ENCODE measurements at places on chromosomes 3 and 15.

DNA sequence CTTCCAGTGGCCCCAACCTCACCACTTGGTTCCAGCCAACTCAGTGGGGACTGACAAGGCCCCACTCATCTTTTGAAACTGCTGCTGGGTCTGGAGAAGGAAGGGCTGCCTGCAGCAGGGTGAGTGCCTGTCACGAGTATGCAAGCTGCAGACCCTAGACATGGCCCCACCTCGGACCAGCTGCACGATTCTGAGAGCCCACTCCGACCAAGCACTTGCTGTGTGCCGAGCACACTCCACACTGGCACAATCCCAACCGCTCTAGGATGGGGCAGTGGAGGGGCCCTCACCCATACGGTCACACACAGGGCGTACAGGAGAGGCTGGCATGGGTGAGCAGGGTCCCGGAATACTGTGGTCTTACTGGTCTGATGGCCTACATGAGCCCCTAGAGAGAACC, 8.0 kb upstream of the PLXND1 start:
- DNase-seq = no peak

DNA sequence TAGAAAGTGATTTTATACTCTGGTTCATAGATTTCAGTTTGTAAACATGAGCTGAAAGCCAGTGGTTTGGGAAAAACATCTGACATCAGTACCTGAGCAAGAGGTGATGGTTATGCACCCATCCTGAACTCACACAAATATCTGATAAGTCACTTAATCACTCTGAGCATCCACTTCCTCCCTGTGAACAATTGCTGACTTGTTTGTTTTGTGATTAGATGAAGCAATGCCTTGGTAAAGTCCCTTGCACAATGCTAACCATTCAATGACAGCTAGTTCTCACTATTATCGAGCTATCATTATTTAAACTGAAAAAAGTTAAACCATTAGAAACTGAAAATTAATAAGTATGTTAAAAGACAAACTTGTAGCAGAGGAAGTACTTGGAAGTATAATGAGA, 303.0 kb downstream of the PLOD2 start:
- DNase-seq = no peak

- DNase-seq = no peak
Observed at GRCh38 chr3:87901141-87901540, 157.7 kb downstream of the CGGBP1 start.

GRCh38 chr3:47310391-47310790, 27.6 kb downstream of the KLHL18 start:
- no peak for DNase-seq

DNA sequence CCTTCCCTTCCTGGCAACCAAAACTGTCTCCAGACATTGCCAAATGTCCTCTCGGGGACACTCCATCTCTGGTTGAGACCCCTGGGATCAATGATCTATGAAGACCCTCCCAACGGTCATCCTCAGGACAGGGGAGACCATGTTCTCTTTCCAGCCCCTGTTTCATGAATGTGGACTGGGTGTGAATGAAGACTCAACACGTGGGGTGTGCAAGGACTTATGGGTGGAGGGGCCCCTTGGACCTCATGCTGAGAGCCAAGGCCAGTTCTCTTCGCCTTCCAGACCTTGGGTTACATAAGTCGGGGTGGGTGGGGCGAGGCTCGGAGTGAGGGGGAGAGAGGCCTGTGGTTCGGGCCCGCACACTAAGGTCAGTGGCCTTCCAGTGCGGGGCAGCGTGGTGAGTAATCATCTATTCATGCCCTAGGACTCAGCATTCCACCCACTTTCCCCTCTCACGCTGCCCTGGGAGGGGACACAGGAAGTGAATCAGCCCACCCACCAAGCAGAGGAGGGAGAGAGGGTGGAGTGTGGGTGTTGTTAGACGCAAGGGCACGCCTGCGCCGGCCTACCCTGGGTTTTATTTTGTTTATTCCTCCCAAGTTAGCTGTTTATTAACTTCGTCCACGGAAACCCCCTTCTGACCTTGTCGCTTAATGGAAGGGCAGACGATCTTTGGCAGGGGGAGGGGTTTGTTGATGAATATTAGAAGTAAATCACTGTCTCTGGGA, 6.7 kb downstream of the PAQR5 start:
- peak; percentile 57 for DNase-seq

- DNase-seq = no peak
Observed at GRCh38 chr15:86162172-86162591, 82.5 kb downstream of the AGBL1 start.

DNA sequence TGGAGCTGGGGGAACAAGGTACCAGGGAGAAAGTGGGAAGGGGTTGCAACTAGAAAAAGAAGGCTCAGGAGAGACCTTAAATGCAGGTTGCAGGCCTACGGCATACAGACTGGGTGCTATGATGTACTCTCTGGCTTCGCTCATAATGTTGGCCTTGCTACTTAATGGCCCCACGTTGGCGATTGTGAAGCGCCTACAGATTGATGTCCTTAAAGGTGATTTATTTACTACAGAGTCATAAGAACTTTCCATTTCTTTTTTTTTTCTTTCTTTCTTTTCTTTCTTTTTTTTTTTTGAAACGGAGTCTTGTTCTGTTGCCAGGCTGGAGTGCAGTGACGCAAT, 25.4 kb downstream of the ZBTB38 start:
- DNase-seq = no peak
